ENCODE measurements at places on chromosomes 16 and 17.

DNA sequence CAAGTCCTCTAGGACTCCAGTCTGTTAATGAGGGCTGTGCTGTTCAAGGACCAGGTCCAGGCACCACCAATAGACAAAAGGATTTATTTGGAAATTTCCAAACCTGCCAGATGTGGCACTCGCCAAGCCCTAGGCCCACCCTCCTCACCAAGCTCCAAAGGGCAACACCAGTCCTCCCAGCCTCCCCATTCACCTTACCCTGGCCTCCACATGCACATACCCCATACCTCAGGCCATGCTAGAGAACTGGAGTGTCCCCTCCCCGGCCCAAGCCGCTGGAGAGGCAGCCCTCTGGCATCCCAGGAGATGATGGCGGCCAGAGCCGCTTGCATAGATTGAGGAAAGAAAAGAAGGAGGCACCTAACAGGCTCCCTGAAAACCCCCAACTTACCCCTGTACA lies 4.6 kb upstream of the FTSJ3 start:
- no peak for DNase-seq

GRCh38 chr16:51041546-51041945 lies 109.5 kb downstream of the SALL1 start:
- DNase-seq: no peak

- DNase-seq: no peak
Measured at GRCh38 chr17:1645207-1646171, at the start of gene SCARF1. TSS of gene SCARF1 (minus strand) at chr17:1645732. CDS start at chr17:1645697, 35 bp downstream.

GRCh38 chr17:4542003-4542725 lies 13.0 kb downstream of the MYBBP1A start:
- DNase-seq: no peak

GRCh38 chr17:51319186-51319585 lies 58.8 kb downstream of the UTP18 start:
- DNase-seq: no peak

DNA sequence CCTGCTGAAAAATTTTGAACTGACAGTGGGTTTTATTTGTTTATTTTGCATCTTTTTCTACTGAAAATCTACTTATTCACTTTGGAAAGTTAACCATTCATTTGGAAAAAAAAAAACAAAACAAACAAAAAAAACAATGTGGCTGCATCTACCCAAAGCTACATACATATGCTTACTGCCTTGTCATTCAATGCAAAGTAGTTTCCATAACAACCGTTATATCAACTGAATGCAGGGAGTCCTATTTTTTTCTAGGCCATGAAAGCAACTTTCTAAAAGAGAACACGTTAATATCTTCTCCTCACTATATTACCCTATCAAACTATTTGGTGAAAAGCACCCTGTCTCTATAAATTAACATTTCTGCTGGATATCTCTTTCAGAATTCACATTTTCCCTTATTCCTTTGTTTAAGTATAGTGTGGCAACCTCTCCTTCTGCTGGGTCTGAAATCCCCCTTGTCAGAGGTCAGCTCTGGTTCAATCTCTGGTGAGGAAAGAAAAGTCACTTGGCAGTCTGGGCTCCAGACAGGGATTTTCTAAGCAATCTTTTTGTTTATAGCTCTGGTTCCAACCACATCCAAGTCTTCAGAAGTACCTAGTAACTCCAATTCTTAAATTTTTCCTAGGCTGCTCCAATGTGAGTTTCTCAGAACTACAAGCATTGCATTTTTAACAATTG lies 528.4 kb upstream of the TOM1L1 start:
- DNase-seq: no peak

DNA sequence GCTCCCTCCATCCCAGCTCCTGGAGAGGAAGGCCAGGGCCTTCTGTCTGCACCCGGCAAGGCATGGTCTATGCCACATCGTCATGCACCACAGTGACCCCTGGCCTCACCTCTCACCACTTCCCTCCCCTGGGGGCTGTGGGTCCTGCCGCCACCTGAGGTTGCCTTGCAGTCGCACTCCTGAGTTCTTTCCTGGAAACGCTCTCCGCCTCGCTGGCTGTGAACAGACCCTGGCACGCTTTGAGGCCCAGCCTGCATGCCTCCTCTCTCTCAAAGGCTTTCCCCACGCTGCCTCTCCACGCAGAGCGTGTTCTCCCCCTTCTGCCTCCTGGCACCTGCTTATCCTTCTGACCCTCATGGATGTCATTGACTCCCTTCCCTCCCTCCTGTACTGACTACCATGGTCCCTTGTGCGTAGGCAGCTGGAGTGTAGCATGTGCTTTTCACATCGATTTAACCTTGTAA lies 45.4 kb downstream of the SEC14L1 start:
- DNase-seq: no peak

- no peak for DNase-seq
Measured at GRCh38 chr17:5429191-5429887, 9.4 kb downstream of the RPAIN start.

- no peak for DNase-seq
Measured at GRCh38 chr17:3917391-3917931, 1.2 kb upstream of the P2RX1 start.

- DNase-seq: no peak
Measured at GRCh38 chr17:78818152-78818846, 22.3 kb downstream of the USP36 start.

- DNase-seq: no peak
Measured at GRCh38 chr16:82042144-82042543, 7.1 kb downstream of the HSD17B2 start.

DNA sequence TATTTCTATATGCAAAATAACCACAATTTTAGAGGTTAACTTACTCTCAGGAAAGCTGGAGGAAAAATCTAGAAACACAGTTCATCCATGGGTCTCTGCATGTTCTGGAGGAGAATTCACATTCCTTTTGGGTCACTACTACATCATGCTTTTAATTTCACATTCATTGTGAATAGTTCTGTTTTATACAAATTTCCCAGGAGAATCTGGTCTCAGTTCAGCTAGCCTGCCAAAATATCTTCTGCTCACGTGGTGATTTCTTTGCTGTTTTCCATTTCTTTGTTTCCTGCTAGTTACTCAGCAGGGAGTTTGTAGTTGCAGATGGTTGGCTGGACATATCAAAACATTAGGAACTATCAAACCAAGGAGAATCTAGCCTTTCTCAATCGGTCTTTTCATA lies at the start of gene ABCA9:
Gene ABCA9, minus strand, starts transcription at position 106 of the 400 bp plus-strand sequence. CDS start 9,801 bp downstream, outside the sequence.
- no peak for DNase-seq

DNA sequence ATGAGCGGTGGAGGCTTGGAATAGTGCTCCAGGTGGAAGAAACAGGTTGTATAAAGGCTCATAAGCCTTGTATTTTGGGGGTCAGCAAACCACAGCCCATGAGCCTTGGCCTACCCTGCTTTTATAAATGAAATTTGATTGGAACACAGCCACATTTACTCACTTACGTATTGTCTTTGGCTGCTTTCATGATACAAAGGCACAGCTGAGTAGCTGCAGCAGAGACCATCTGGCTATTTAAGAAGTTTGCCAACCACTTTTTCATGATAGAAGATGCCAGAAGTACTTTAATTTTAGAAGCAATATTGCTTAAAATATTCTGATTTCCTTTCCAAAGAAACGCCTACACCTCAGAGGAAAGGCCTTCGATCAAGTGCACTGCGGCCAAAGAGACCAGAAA lies 73.8 kb downstream of the C17orf58 start:
- DNase-seq: no peak

DNA sequence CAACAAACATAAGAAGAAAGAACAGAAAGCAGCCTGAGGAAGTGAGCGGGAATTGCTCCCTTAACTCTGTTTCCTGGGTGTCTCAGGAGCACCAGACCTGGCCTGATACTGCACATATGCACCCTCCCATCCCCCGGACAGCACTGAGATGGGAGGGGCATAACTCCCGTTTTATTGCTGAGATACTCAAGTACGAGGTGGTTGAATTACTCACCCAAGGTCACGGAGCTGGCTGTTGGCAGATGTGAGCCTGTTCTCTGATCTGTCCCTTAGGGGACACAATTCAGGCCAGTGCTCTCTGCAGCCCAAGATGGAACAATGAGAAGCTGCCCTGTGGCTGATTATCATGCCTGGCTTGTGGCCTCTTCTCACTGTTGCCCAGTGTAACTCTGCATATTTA lies 9.1 kb upstream of the MED9 start:
- DNase-seq: no peak

GRCh38 chr16:7246578-7246977 lies 86.1 kb upstream of the RBFOX1 start:
- DNase-seq: no peak

DNA sequence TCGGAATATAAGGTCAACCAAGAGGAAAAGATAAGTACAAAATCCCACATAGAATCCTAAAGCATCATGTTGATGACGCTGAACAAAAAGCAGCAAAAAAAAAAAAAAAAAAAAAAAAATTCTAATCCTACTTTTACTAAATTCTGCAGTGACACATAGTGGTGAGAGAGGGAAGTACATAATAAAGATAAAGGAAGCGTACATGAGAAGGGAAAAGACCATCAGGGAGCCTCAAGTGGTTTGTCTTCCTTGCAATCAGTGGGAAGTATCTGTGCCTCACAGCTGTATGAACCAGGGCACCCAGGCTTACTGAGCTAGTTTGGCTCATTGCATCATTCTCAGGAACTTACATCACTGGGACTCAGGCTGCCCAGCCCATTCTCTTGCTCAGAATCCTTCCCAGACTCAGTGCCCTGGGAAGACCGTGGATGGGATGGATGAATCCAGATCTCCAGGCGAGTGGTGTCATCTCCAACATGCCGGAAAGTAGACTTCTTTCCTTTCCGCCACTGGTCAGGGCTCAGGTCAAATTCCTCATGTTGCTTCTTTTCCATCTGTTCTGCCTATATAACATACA lies 21.2 kb downstream of the SMG6 start:
- peak; percentile 62 for DNase-seq

- peak; percentile 62 for DNase-seq
Measured at GRCh38 chr16:17343028-17343427, 127.7 kb downstream of the XYLT1 start.

DNA sequence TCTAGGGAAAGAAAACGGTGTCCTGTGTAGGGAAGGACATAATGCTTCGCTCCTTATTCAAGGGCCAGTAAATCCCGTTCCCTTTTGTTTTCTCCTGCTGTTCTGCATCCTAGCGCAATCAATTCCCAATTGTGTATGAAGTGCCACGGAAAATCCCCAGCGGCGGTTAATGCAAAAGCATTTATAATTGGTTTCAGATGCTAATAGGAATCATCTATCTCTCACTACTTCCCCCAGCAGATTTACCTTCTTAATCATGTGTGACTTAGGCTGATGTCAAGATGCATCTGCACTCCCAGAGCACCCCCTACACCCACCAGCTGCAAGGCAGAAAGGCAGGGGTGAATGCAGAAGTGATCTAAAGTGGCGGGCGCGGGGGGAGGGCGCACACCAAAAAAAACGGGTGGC lies 32.7 kb upstream of the SSTR2 start:
- peak; percentile 43 for DNase-seq

DNA sequence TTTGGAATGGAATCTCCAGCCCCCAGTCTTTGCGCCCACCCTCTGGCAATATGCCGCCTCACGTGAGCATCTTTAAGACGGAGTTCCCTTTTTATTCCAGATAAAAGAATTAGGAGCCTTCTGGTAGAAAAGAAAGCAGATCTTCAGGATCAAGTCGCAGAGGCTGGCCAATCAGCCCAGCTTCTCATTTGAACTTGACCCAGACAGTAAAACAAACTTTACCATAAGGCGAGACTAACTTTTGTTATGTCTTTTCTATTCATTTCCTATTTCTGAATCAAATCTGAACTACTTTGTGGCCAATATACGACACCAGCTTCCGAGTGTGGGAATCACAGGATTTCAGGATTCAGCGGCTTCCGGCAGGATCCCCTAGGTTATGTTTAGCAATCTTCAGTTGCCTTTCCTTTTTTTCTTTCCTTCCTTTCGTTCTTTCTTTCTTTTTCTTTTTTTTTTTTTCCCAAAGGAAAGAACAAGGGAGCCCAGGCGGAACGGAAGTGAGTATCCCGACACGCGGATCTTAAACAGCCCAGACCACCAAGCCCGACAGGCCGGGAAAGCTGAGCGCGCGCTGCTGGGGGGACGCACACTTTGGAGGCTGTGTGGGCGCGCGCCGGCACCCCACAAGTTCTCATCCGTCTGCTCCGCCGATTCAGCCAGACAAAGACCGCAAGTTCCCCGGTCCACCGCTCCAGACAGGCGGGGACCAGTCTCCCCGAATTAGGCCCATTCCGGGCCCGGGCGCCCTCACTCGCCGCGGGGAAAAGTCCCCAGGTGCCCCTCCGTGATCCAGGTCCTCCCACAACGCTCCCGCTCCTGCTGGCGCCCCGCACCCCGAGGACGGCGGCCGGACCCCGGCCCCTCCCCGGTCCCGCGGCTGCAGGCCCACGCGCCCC lies 633 bp downstream of the TBC1D16 start:
- peak; percentile 61 for DNase-seq
